ENCODE measurements at places on chromosomes 2 and 18.

DNA sequence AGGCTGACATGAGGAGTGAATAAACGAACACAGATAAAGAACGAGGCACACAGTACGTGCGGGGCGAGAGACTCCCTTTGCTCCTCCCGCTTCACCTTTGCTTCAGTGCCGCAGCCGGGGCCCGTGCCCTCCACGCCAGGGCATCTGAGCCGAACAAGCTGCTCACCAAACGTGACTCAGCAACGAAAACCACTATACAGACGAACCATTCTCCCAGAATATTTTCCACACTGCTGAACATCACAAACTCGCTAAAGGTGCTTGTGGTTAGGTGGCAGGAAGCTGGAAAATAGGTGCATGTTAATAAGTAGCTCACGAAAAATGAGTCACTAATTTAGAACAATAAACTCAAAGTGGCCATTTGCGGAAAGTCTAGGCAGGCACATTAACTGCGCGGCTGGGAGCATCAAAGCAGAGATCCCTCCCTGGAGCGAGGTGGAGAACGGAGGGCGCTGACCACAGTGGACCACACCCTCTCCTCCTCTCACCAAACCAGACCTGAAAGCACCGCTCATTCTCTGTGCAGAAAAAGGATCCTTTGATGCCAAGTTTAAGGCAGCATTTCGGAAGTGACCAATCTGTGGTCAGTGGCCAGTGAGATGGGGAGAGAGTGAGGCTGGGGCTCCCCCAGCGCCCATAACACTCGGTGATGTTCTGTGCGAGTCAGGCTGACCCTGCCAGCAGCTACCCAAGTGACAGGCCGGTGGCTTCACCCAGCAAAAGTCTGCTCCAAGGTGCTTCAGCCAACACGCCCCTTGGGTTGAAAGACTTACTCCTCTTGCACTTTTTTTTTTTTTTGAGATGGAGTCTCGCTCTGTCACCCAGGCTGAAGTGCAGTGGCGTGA is 153.2 kb downstream of the HDAC4 start:
- no peak for DNase-seq

DNA sequence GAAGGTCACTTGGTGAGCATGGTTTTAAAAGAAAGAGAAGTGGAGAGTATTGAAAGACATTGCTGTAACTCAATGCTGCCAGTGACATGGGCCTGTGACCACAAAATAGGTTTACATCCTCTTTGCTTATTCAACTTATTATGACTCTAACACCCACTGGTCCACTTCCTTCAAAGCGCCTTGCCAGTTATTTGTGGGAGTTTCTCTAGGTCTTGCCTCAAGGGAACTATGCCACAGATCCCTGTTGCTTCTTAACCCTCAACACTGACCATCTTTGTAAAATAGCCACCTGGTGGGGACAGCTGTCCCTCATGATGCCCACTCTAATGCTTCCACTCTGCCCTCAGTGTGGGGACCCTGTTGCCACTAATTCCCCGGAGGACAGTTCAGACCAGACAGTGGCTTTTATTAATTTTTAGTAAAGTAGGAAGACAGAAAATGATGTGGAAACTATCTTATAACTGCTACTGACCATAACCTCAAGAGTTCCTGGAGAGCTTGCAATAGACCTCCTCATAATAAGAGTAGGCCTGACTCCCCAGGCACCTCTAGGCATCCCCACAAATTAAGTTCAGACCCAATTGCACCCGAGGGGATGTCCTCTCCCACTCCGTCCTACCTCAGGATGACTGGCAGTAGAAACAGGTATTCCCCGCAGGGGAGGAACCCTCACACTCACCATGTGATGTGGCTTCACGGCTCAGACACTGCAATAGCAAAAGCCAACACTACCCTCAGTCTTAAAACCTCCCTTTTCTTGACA is 31.3 kb upstream of the SLC25A52 start:
- DNase-seq, result no peak

DNA sequence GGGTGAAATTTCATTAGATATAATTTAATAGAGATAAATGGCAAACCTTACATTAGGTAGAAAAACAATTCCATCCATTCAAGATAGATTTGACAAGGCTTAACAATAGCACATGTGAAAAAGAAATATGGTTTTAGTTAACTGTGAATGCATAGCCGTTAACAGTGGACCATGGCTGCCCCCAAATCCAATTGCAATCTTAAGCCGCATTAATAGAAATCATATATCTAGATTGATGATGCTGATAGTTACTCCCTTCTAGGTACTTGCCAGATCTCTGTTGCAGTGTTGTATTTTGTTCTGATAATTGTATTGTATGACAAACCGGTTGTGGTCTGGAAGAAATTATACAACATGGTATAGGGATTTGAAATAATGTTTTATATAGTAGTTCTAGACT is 139.8 kb downstream of the GPD2 start:
- DNase-seq, result no peak

DNA sequence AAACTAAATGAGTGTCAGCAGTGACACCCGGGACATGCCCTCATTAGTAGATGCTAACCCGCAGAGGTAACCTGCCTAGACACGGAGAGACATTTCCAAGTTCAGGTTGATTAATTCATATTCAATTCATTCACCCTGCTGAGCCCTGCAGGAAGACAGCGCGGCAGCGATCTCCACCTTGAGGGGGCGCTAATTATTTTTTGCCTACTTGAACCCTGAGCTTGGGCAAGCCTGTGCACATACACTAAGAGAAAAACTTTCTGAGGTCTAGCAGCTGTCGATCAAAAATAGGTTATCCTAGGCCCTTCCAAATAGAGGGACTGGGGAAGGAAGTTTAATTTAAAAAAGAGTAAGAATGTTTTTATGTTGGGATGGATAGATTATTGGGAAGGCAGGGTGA is 1.3 kb upstream of the LYPD6 start:
- no peak for DNase-seq

- peak; percentile 63 for DNase-seq
Observed at GRCh38 chr2:10043256-10043905, at the start of gene KLF11. Gene KLF11 (plus strand): TSS chr2:10043550. CDS start chr2:10043717, 167 bp downstream.

- no peak for DNase-seq
Observed at GRCh38 chr18:63105636-63106316, 213.8 kb downstream of the BCL2 start.

DNA sequence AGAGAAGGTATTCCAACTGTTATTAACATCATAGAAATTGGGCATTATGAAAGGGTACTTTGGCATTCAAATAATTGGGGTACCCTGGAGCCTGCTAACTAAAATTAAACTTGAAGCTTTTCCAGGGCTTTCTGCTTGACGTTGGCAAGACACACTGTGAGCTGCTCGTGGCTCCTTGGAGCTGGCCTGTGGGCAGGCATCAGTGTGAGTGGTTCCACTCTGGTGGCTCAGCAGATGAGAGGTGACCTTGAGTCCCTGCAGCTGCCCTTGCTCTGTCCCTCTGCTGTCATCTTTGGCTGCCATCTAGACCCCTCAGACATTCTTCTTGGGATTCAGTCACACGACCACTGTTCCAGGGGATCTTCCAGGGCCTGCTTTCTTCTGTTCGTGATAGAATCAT is 6.7 kb downstream of the CNNM3 start:
- DNase-seq, result no peak

DNA sequence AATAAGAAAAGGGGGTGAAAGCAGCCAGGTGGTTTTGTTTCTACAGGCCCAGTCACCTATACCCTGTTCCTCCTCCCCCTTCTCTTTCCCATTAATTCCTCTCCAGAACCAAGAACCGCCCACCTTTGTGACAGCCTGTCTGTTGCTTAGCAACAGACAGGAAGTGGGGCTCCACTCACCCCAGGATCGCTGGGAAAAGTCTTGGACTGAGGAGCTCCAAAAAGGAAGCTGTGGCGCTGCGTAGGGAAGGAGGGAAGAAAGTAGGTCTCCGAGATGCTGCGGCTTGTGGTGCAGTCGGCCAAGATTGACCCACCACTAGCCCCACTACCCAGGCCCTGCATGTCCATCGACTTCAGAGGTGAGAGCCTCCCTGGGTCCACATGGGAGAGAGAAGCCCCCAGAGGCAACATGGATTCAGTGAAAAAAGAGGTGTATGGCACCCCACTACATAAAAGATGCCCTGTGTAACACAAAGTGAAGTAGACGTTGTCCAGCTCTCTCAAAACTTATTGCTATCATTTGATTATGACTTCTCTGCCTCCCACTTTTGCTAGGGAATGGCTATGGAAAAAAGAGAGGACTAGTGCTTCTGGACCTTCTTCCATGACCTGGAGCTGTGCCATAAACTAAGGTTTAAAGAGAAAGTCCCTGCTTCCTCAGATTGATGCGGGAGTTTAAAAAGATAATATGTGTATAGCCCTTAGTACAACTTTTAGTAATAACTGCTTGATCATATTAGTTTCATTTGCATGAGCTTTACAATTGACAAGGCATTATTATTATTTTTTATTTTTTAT is at the start of gene FER1L5:
FER1L5 (plus strand) TSS at position 201 of the 797 bp plus-strand sequence; CDS start at position 274, 73 bp downstream.
- no peak for DNase-seq

DNA sequence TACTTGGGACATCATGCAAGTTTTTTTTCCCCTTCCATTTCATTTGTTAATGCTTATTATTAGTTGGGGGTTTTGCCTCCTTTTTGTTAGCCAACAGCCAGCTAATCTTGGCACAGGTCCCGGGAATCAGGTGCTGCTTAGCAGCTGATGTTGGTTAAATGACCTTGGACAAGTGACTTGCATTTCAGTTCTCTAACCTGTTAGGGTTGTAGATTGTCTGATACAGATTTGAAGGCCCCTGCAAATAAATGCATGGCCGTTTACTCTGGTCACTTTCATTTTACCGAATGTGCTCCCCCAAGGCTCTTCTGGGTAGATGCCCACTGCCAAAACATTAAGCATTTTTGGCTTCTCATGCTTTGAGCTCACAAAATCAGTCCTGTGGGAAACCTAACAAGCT is 120.9 kb downstream of the SPTBN1 start:
- no peak for DNase-seq

- DNase-seq, result peak; percentile 32
Observed at GRCh38 chr18:26547646-26548414, 523 bp downstream of the KCTD1 start.

DNA sequence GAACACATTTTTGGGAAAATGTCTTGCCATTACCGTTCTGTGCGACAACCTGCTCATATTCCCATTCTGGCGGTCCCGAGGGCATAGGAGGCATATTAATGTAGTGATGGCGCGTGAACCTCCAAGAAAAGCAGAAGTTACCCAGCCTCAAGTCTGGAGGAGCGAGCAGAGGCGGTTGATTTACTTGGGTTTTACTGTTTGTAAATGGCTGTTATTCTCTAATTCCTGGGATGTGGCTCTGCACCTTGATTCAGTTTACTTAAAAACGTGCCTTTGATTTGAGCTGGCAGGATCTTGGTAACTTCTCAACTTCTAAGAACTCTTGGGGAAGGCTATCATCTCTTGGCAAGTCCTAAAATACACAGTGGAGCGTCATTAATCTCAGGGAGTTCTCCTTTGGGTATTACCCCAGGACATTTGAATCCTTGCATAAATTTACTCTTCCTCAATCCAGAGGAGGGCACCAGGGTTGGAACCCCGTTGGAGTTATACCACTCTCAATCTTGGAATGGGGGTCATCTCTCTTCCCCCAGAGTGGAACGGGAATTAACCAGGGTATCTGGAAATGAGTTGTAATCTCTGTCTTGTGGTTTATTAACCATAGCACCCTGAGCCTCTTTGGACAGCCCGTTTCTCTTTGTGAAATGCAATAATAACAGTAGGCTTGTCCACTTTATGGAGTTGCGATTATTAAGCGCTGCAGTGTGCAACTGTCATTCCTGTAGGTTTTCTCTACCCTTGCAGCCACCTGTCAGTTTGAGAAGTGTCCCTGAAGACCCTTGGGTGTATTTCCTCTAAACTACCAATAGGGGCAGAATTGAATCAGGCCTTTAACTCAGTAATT is 2.1 kb downstream of the HK2 start:
- DNase-seq, result no peak

DNA sequence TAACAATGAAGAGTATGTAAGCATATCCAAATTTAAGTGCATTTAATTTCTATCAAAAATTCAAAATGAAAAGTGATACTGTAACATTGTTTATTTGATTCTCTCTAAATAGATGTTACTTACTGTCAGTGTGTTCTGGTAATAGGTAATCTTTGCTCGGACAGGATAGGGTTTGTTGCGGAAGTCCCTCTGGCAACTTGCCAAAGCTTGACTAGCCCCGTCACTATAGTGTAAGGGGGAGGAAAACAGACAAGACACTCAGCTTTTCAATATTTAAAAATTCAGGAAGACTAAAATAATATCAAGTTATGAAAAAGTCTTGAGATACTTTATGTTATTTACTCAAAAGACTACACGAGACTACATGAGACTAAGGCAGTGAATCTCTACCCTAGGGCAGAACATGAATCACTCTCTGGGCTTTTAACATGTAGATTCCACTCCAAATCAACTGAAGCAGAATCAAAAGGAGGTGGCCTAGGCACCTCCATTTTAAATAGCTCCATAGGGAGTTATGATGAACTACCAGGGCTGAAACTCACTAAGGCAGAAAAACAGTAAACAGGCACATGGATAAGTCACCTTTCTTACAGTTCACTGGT is 5.9 kb downstream of the LMAN1 start:
- no peak for DNase-seq

- DNase-seq, result no peak
Observed at GRCh38 chr2:554444-554843, 122.8 kb downstream of the TMEM18 start.

DNA sequence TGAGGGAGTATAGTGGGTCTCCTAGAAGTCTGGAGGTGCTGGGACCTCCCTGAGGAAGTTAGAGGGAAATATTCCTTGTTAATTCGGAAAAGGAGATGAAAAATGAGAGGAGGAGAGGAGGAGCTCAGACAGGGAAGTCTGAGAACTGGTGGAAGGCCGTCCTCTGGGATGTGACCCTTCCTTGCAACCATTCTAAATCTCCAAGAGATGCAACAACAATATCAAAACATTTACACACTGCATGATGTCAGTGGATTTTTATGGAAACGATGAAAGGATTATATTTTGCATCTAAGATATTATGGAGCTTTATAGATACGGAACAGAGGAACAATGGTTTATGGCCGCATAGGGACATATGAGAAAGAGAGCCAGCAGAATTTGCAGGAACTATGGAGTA is 49.8 kb upstream of the COBLL1 start:
- no peak for DNase-seq

DNA sequence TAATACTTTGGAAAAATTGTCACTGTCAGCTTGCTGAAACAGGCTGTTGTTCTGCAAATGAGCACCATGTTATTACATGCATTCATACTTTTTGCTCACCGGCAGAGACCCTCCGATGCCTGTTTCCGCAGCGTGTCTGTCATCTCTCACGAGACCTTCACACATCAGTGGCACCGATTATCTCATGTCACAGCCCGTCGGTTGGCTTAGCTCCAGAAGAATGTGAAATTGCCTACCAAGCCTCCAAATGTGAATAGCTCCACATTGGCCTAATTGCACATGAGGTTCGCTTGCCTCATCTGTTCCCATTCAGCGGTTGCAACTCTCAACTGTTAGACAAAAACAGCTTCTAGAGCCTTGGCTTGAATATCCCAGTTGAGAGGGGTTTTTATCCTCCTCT is 233.0 kb downstream of the ACTR3 start:
- DNase-seq, result no peak

DNA sequence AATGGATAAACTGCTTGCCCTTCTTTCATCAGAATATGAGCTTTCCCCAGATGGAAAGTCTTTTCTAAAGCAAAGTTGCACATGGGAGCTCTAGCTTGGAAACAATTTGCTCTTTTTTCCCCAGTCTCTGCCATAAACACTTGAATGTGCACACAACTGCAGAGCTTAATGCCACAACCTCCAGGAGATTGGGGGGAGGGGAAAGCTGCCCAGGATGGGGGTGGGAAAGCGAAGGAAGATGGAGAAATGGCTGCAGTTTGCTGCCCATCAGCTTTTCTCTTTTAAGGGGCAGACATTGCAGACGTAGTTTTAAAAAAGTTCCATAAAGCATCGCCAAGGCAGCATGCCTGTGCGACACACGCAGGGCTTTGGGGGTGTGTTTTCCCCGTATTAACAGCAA is 1.5 kb downstream of the ACKR3 start:
- DNase-seq, result no peak
